Activated CD4-positive, alpha-beta T cell treated with anti-CD3 and anti-CD28 coated beads, Interleukin-2, amount 10 ng/mL, durations not matched to agents 24 days and 14 days (primary cell): ENCODE measurements at places on chromosomes 11 and 22. TPM values are rescaled to one million over a fixed set of nuclear protein-coding genes. Genes with fewer than 3 reads are reported as not detected.
A peak's percentile ranks its signal among the peaks of the same experiment; 100 is the strongest.

GRCh38 chr22:25027959-25028840 lies 75.7 kb downstream of the KIAA1671 start:
- DNase-seq: peak; percentile 77

The CARD16 gene
- total RNA-seq: 7.2 and 9.0 TPM in 2 replicates

DNA sequence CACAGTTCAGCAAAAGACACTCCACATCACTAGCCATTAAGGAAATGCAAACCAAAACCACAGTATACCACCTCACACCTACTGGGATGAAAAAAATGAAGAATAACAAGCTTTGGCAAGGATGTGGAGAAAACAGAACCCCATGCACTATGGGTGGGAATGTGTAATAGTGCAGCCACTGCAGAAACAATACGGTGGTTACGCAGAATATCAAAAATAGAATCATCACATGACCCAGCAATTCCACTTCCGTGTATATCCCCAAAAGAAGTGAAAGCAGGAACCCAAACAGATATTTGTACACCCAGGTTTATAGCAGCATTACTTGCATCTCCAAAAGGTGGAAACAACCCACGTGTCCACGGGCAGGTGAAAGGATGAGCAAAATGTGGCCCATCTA lies 20.8 kb downstream of the CARS1 start:
- DNase-seq: no peak

The ZBTB16 gene
- total RNA-seq: 2.5 and 3.8 TPM in 2 replicates

GRCh38 chr22:22009661-22010060 lies 27.1 kb upstream of the TOP3B start:
- no peak for DNase-seq

GRCh38 chr22:25403284-25403810 lies 161.1 kb upstream of the GRK3 start:
- DNase-seq: no peak

GRCh38 chr11:117693344-117693743 lies 103.7 kb downstream of the DSCAML1 start:
- no peak for DNase-seq

DNA sequence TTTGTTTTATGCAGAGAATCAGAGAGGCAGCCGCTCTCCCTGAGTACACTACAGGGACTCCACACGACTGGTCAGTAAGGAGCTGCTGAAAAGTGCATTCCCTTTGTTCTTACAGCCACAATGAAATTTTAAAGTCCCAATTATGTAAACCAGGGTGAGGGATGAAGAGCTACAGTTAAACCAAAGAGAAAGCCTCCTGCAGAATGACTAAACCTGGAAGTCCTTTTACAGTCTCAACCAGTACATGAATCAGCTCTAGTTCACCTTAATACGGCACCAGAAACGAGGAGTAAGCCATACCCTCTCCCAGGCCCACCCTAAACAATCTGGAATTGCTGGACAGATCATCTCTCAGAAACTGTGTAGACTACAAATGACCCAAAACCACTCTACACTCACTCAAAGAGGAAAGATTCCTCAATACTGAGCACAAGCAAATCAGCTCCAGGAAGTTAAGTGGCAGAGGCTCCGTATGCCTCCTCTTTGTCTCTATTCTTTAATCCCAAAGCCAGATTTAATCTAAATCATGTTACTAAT lies 113.1 kb downstream of the RBFOX2 start:
- no peak for DNase-seq

DNA sequence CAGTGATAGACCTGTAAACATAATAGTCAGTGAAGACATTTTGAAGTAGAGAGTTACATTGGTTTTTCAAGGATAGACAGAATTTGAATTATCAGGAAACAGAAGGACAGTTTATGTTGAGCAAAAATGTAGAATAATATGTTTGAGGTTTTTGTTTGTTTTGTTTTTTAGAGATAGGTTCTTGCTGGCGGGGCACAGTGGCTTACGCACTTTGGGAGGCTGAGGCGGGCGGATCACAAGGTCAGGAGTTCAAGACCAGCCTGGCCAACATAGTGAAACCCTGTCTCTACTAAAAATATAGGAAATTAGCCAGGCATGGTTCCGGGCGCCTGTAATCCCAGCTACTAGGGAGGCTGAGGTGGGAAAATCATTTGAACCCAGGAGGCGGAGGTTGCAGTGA lies 35.6 kb downstream of the BCL2L13 start:
- no peak for DNase-seq

The TANGO2 gene
- 27.1 and 31.5 TPM in 2 replicates for total RNA-seq

DNA sequence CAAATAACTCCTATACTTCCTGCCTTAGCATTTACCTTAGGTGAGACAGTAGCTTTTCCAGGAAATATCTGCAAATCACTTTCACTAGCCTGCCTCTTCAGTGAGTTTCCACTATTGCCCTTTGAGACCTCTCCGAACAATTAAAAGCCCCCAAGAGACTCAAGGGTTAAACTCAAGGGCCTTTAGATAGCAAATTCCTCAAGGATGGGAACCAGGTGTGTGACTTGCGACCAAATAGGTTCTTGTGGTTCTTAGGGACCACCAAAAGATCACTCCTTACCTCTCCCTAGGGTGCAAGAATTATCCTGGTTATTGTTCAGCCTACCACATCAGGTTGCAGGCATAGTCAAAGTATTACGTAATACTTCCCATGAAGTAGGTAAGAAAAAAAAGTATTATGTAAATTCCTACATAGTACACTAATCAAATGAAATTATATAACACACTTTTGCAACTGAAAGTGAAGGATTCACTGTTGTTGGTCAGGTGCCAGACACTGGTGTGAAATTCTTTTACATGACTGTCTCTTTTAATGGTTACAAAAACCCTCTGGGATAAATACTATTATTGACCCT lies 1.4 kb upstream of the RDX start:
- DNase-seq: no peak

GRCh38 chr11:105588001-105588400 lies 21.9 kb upstream of the GRIA4 start:
- no peak for DNase-seq

DNA sequence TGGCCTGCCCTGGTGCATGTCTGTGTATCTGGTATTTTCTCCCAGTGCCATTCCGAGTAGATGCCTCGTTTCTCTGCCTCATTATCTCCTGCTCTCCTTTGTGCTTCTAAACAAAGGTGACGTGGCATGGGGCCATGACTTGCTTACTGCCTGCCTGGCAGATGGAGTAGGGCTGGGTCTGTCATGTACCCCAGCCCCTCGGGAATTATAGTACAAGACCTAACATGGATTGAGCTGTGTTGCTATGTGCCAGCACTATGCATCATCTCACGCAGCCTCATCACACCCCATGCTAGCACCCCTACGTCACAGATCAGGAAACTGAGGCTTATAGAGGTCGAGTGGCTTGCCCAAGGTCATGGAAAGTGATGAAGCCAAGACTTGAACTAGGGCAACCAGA lies 88.1 kb downstream of the GALNT18 start:
- no peak for DNase-seq

GRCh38 chr11:57414612-57415212 lies 12.2 kb downstream of the SLC43A3 start:
- DNase-seq: no peak

The ESAM gene
- total RNA-seq: 0.24 TPM in 1 of 2 replicates, not detected in the other

- DNase-seq: peak; percentile 76
These were observed 57.6 kb downstream of the KCNJ4 start for GRCh38 chr22:38397189-38398085.

- DNase-seq: no peak
These were observed 251.8 kb downstream of the NTM start for GRCh38 chr11:131622193-131622592.

The OR8G1 gene
- total RNA-seq: not detected in 2 replicates

DNA sequence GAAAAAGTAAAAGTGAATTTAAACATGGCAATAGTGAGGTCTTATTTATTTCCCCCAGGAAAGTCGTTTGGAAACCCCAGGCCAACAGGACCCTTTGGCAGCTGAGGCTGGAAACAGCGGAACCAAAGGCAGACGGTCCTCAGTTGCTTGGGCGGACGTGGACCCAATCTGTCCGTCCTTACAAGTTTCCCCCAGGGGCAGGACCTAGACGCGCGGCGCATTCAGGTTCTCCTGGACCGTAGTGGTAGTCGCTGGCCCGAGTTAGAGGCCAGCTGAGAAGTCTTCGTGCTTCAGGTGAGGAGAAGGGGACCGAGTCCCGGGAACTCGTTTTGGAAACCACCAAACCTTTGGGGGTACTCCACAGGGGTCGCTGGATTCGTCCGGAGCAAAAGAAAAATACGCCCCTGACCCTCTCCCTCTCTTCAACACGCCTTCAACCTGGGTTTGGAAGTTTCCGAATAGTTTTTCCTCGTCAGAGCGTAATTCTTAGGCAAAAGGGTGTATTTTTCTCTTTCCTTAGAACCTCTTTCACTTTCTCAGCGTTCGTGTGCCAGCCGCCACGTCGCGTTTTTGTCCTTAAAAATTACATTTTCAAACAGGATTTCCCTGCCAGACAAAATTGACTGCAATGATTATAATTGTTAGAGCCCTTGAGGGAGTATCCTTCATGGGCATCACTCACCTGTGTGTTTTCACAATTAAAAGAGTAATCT lies 2.1 kb downstream of the METTL15 start:
- DNase-seq: peak; percentile 87

DNA sequence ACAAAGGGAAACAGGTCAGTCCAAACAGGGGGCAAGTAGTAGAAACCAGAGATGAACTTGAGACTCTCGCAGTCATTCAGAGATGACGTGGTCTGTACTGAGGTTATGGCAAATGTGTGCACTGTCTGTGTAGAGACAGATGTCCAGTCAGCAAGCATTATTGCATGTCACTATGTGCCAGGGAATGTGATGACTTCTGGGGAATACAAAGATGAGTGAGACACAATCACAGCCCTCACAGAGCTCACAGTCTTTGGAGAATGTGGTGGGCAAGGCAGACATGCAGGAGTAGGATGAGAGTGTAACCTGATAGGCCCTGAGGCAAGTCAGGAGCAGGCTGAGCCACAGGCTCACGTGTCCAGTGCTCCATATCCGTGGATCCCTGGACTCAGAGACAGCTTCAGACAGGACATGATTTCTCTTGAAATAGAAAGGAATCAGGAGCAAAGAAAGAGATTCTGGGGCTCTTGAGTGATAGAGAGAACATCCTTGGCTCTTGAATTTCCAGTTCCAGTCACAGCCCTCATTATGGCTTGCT lies 550.7 kb downstream of the ETS1 start:
- DNase-seq: no peak

DNA sequence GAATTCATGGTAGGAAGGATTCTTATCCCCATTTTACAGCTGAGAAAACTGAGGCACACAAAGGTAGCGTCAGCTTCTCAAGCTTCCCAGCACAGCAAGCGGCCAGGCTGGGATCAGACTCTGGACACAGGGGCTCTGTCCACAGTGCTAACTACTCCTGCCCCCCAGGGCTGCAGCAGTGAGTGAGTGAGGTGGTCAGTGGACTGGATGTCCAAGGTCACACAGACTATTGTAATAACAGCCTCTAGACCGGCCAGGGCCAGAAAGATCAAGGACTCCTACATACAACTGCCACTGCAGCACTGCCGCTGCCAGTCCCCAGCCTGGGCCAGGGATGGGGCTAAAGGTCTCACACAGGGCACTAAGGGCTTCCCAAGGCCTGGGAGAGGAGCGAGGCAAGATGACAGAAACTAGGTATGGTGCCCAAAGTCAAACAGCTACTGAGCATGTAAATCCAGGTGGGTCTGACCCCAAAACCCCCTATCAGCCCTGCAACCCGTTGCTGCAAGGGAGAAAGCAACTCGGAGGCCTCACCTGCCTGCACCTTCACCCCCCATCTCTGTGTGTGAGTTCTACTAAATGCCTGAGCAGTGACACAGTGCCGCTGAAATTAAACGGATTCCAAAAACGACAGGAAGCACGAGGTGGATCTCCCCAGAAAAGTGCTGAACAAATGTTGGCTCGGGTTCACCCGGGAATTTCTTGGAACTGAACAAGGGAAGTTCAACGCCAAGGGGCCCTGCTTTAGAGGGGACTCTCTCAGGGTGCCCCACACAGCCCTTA lies 161.8 kb upstream of the GRK3 start:
- no peak for DNase-seq

The FOLH1 gene
- total RNA-seq: not detected in 2 replicates

GRCh38 chr11:44506375-44507016 lies 59.0 kb upstream of the CD82 start:
- DNase-seq: no peak

DNA sequence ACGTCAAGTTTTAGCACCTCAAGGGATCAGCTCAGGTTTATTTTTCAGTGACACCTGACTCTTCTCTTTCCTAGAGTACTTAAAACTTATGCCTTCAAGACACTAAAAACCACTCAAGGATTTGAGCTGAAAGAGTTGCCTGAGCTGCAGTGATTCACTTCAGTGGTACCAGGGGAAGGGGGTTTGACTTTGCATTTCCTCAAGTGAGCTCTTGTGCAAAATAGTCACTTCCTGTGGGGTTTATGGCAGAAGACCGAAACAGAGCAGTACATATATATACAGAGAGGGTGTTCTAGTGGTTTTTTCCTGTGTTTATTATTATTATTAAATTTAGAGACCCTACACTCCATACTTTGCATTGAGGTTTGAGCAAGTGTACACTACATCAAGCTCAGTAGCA lies 60.7 kb downstream of the DBX1 start:
- DNase-seq: no peak

GRCh38 chr11:113201054-113201818 lies 113.1 kb upstream of the TTC12 start:
- DNase-seq: no peak

The OR2AT4 gene
- not detected in 2 replicates for total RNA-seq

- no peak for DNase-seq
These were observed 8.0 kb downstream of the MRTFA start for GRCh38 chr22:40628354-40629042.

The OR52E8 gene
- total RNA-seq: not detected in 2 replicates

The DNAJB7 gene
- not detected in 2 replicates for total RNA-seq

GRCh38 chr22:47954107-47954506 lies 1191.7 kb downstream of the TBC1D22A start:
- no peak for DNase-seq

The IL17RA gene
- 18.4 and 19.8 TPM in 2 replicates for total RNA-seq

DNA sequence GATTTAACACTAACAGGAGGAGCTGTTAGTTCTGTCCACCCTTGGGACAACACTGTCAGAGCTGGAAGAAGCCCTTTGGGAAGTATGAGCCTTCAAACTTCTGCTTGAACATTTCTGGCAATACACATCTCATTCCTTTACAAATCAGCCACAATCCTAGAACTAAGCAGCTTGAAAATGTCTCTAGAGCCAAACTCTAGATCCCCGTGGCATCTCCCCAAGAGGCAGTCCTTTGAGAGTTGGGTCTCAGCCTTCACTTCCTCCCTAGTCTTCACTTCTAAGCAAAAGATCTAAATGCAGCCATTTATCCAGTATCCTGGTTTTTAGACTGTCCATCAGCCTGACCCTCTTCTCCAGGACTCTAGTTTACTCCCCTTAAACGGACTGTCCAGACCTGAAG lies 26.9 kb downstream of the ARFGAP2 start:
- DNase-seq: no peak

The SOX6 gene
- total RNA-seq: not detected in 2 replicates

DNA sequence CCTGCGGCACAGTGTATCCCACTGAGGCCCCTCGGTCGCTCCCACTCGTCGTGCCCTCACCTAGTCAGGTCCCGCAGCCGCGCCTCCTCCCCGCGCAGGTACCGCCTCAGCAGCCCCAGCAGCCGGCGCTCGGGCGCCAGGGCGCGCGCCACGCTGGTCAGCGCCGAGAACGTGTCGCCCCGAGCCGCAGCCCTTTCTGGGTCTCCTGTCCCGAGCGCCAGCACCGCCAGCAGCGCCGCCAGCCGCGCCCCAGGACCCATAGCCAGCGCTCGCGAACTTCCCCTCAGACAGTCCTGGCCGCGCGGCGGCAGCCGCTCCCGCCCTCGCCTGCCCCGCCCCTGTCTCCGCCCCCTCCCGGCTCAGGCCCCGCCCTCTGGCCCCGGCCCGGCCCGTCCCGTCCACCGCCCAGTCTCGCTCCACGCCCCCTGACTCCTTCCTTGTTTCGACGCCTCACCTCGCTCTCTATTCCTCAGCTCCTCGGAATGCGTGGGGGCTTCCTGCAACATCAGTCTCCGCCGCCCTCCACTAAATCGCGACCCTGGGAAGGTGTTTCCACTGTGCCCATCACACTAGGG lies at the start of gene P4HA3:
Gene P4HA3 (minus strand): TSS at position 289 of the 575 bp plus-strand sequence. CDS start 29 bp downstream, at position 260.
- peak; percentile 82 for DNase-seq
